ENCODE measurements at places on chromosomes 3 and 15. TPM values are rescaled to one million over a fixed set of nuclear protein-coding genes. Genes with fewer than 3 reads are reported as not detected.

Gene WDR76
- 15.6 TPM for polyA plus RNA-seq

Gene CALML4
- 12.1 TPM for polyA plus RNA-seq

Gene DUOX1
- polyA plus RNA-seq, result not detected

Gene GATM
- polyA plus RNA-seq, result 3.7 TPM

Gene NDN
- 0.12 TPM for polyA plus RNA-seq

Gene PIF1
- 25.4 TPM for polyA plus RNA-seq

Gene PAQR5
- 83.8 TPM for polyA plus RNA-seq

Gene SEMA3G
- polyA plus RNA-seq, result 0.13 TPM

Gene FILIP1L
- polyA plus RNA-seq, result 0.22 TPM

Gene TMCO5A
- not detected for polyA plus RNA-seq

Gene B3GNT5
- polyA plus RNA-seq, result 4.7 TPM

Gene NOX5
- polyA plus RNA-seq, result 0.17 TPM

Gene TBC1D2B
- 11.4 TPM for polyA plus RNA-seq

Gene MYZAP
- 1.8 TPM for polyA plus RNA-seq

Gene C3orf33
- polyA plus RNA-seq, result 7.7 TPM

Gene LMCD1
- 73.2 TPM for polyA plus RNA-seq

Gene GOLGA6L10
- polyA plus RNA-seq, result 0.98 TPM

Gene TMEM108
- polyA plus RNA-seq, result not detected

Gene UTS2B
- not detected for polyA plus RNA-seq

Gene HDAC11
- 11.3 TPM for polyA plus RNA-seq

Gene TRIM59
- polyA plus RNA-seq, result 12.1 TPM

Gene TUSC7
- polyA plus RNA-seq, result not detected

Gene REC114
- not detected for polyA plus RNA-seq

Gene DGKG
- polyA plus RNA-seq, result 15.3 TPM

Gene AHSG
- polyA plus RNA-seq, result not detected

Gene SERF2
- 576 TPM for polyA plus RNA-seq

Gene EPHB1
- 0.21 TPM for polyA plus RNA-seq

Gene KLF15
- polyA plus RNA-seq, result not detected
